ENCODE measurements at places on chromosomes 12 and 14.

DNA sequence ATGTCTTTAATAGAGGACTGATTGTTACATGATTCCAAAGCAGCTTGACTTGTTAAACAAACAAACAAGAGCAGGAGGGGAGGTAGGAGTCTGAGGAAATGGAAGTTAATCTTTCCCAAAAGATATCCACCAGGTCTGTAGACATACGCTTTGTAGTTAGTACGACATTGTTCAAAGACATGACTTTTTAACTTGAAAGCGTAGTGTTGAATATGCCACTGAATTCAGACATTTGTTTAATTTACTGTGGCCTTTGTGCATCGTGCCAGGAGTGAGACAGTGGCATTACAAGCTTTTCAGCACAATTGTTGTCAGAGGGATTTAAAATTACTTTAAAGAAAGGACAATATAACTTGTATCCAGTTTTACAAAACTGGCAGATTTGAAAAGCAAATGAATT is 53.0 kb downstream of the SAV1 start:
- DNase-seq, result no peak

- DNase-seq, result no peak
Measured at GRCh38 chr14:90987140-90987539, 73.3 kb downstream of the RPS6KA5 start.

GRCh38 chr12:106452309-106452708 is 94.8 kb downstream of the POLR3B start:
- no peak for DNase-seq

DNA sequence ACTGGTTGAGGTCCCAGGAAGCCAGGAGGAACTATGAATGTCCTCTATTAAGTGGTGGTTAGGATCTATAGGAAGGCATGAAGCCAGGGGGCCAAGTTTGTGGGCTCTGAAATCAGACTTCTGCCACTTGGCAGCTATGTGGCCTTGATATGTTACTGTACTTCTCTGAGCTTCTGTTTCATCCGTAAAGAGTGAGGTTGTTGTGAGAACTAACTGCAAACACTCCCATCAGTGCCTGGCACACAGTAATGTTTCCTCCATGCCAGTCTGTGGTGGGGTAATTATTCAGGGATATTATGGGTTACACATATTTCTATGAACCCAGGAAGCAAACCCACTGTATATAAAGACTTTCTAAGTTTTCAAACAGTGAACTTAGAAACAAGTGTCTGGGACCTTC is 57.4 kb downstream of the PLXNC1 start:
- DNase-seq, result no peak

- no peak for DNase-seq
Measured at GRCh38 chr12:46402451-46402850, 29.9 kb upstream of the SLC38A2 start.

DNA sequence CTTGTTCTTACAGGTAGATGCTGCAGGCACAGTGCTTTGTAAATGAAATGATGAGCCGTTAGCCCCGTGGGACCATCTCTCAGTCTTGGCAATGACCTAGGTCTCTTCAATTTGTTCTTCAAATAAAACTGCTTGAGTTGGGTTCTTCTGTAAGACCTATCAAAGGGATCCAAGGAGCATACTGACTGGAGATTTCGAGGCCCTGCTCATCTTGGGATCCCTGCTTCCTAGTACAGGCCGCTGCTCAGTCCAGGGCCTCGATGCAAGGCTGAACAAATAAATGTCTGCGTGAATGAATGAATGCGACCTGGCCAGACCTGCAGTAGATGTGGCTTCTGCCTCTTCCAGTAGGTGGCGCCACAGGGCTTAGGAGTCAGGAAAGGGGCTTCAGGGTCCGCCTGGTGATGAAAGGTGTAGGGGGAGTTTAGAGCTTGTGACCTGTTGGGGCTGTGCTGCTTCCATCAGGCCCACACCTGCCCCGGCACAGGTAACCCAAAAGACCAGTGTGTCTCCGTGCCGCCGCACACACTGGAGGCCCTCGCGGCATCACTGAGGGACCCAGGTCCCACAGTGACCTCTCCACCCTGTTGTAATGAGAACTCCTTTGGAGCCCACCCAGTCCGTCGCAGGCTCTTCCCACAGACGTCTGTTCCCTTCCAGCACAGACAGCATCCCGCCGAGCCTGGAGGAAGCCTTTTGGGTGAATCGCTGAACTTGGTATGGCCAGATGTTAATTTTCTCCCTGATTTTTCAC is 4.4 kb downstream of the CACNA1C start:
- no peak for DNase-seq

DNA sequence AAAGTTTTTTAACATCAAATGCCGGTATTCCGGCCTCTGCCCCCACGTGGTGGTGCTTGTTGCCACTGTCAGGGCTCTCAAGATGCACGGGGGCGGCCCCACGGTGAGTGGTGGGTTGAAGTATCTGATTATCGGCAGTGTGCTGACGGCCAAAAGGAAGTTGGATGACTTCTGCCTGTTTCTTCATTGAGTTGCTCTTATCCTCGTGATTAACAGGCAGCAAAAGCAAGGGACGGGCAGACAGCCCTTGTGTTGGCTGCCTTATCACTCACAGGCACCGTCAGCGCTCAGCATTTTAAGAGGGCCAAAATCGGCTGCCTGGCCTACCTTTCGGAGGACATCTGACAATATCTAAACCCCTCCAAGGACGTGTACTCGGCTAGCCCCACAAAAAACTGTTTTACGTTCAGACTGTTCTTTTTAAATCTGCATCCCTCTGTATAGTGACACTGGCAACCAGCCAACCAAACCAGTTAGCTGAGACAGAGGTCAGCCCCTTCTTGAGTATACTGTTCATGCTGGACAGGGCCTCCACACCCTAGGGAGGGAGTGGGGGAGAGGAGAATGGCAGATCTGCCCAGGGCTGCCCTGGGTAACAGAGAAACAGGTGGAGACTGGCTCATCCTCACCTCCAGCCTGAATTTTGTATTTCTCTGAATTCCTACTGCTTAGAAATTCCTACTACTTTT is 22.9 kb upstream of the AKAP5 start:
- DNase-seq, result no peak

DNA sequence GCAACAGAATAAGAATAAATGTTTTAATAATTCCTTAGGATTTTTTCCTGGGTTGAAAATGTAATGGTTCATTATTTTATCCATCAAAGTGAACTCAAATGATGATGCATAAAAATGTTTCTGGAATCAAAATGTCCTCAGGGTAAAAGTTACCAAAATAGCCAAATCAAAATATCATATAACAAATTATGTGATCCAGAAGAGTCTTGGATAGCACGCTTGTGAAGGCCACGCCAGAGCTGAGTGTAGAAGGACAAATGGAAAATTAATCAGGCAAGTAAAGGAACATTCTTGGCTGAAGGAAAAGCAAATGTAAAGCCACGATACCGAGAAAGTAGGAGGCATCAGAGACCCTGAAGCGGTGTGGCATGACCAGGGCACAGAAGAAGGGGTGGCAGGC is 169.2 kb downstream of the CAPZA3 start:
- DNase-seq, result no peak

DNA sequence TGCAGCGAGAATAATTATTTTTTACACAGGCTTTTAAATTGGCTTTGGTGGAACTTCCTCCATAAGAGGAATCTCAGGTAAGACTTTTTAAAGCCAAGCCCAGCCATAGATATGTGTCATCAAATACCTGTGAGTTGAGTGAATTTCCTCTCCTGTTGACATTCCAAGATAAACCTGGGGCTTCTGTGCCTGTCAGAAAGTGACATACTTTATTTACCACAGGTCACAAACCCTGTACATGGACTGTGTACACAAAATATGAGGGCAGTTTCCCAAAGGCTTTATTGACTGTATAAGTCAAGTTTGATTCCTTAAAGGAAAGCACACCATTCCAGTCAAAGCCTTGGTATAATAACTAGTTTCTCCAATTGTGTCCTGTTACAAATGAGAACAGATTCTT is 25.9 kb upstream of the SRSF5 start:
- no peak for DNase-seq

Measured in stimulated activated CD4-positive, alpha-beta T cell treated with anti-CD3 and anti-CD28 coated beads, Interleukin-4, amount 100 ng/mL, for 4 hours (primary cell).